Natural killer cell treated with Interleukin-12 subunit alpha and Interleukin-12 subunit beta and Interleukin-15 and Interleukin-18, amount 100 ng/mL, for 72 hours (primary cell): ENCODE measurements at places on chromosomes 1 and 21. TPM values are rescaled to one million over a fixed set of nuclear protein-coding genes. Genes with fewer than 3 reads are reported as not detected.

The PDC gene
- total RNA-seq = not detected

The PCNX2 gene
- 30.8 TPM for total RNA-seq

The SNX7 gene
- total RNA-seq = not detected

DNA sequence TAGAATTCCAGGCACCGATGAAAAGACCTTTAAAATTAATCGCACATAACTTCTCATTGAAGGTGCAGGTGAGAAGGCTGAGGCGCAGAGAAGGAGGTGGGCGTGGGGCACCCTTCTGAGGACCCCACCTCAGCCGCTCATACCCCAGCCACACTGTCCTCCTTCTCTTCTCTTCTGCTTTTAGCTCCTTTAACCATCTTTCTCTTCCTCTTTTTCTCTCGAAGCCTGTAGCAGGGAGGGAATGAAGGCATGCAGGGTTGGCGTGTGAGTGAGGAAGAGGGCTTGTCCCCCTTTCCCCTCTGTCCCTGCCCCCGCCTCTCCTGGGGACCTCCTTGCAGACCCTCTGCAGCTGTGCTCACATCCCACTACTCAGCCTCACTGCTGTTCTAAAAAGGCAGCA lies 57.8 kb upstream of the CACNA1E start:
- H3K27ac ChIP-seq = no peak overlapping the region
- H3K4me1 ChIP-seq = peaks cover 6% of the 10 kb centered on the region
- H3K36me3 ChIP-seq = no peaks in the 10 kb centered on the region
- no peak overlapping the region for H3K4me3 ChIP-seq

- H3K4me1 ChIP-seq = peaks cover 8% of the 10 kb centered on the region
- no peak for DNase-seq
- no peaks in the 10 kb centered on the region for H3K27me3 ChIP-seq
These were observed 34.7 kb upstream of the RIPK4 start for GRCh38 chr21:41801321-41802197.

- no peaks in the 10 kb centered on the region for H3K27me3 ChIP-seq
- no peak overlapping the region for H3K4me3 ChIP-seq
- DNase-seq = no peak
- H3K36me3 ChIP-seq = no peaks in the 10 kb centered on the region
These were observed 19.5 kb downstream of the IFFO2 start for GRCh38 chr1:18936814-18937481.

GRCh38 chr1:214658175-214658574 lies 55.2 kb downstream of the CENPF start:
- H3K27ac ChIP-seq = no peak overlapping the region
- no peak overlapping the region for H3K4me3 ChIP-seq
- H3K4me1 ChIP-seq = no peaks in the 10 kb centered on the region
- no peaks in the 10 kb centered on the region for H3K27me3 ChIP-seq
- no peak for DNase-seq

- peaks cover 34% of the 10 kb centered on the region for H3K4me1 ChIP-seq
These were observed 59.2 kb upstream of the SSBP3 start for GRCh38 chr1:54465351-54465811.

GRCh38 chr1:33178836-33179439 lies 2.9 kb downstream of the TRIM62 start:
- peaks cover 7% of the 10 kb centered on the region for H3K27me3 ChIP-seq
- H3K4me3 ChIP-seq = peak overlapping the region; percentile 8
- no peaks in the 10 kb centered on the region for H3K36me3 ChIP-seq
- peaks cover 32% of the 10 kb centered on the region for H3K4me1 ChIP-seq

- peak overlapping the region; percentile 68 for H3K27ac ChIP-seq
- no peak overlapping the region for H3K4me3 ChIP-seq
- peaks cover 9% of the 10 kb centered on the region for H3K27me3 ChIP-seq
- no peak for DNase-seq
- H3K36me3 ChIP-seq = no peaks in the 10 kb centered on the region
These were observed 6.9 kb downstream of the TMEM125 start for GRCh38 chr1:43276673-43277072.
